ENCODE measurements at places on chromosomes 5 and 9.

- no peak for DNase-seq
Observed at GRCh38 chr5:73135429-73136054, 15.2 kb downstream of the TMEM171 start.

DNA sequence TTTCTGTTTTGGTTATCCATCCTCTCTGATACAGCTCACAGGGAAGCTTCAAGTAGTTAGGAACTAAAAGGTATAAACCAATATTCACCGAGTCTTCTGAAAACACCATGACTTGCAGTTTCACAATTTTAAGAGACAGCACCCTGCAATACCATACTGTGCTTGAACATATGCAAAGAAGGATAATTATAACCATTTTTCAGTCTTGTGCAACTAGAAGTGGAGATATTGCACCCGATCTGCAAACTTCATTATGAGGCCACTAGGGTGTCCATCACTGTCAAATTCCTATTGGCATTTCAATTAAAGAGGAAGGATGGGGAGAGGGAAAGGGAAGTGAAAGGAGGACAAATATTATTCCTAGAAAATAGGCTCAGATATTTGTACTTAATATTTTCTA is 32.4 kb upstream of the CEP120 start:
- no peak for DNase-seq

- DNase-seq: no peak
Observed at GRCh38 chr9:87909310-87910041, 8.3 kb upstream of the SPATA31C1 start.

- DNase-seq: no peak
Observed at GRCh38 chr5:79330071-79330470, 94.1 kb downstream of the JMY start.

- no peak for DNase-seq
Observed at GRCh38 chr9:88930716-88931115, 60.6 kb upstream of the S1PR3 start.

GRCh38 chr5:143055596-143056338 is 285.6 kb downstream of the ARHGAP26 start:
- DNase-seq: no peak

DNA sequence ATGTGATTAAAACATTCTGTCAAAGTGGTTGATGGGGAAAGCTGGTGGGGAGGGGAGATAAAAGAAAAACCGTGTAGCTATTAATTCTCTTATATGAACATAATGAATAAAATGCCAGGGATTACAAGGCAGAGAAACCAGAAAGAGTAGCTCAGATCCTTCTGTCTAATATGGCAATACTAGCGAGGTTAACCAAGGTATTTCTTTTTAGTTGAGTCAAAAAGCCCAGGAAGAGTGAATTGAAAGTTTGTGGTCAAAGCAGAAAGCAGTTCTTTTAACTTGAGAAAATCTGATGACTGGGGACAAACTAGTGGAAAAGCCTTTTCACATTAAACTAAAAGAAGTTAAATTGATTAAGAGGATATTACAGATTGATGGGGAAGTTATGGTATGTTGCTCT is 76.0 kb downstream of the ERBIN start:
- DNase-seq: no peak

- no peak for DNase-seq
Observed at GRCh38 chr5:56638061-56638621, 177.2 kb upstream of the MAP3K1 start.

GRCh38 chr5:62127098-62127736 is 178.8 kb upstream of the KIF2A start:
- DNase-seq: no peak

DNA sequence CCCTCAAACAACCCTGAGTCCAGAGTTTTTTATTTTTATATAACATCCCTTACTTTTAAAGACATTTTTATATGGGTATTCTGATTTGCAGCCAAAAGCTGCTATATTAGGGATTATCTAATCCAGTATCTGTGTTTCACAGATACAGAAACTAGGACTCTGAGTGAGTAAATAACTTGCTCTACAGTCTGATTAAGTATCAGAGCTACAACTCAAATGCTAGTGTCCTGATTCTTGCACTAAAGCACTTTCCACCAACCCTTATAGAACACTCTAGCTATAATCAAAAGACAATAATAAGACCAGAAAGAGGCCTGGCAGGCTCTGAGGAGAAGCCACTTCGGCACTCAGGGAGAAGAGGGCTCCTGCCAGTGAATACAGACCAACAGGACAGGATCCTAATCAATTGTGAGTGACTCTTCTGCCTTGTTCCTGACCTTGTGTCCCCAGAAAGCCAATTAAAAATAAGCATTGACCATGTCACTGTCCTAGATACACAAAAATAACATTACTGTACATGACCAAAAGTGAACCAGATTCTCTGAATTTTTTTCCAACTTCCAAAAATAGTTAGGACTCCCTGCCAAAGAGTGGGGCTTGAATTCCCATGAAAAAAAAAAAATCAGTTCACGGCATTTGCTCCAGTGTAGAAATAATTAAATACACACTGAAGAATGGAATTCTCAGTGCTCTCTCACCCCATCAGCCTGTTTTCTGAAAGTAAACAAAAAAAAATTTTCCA is 63.6 kb upstream of the MAP3K1 start:
- no peak for DNase-seq

DNA sequence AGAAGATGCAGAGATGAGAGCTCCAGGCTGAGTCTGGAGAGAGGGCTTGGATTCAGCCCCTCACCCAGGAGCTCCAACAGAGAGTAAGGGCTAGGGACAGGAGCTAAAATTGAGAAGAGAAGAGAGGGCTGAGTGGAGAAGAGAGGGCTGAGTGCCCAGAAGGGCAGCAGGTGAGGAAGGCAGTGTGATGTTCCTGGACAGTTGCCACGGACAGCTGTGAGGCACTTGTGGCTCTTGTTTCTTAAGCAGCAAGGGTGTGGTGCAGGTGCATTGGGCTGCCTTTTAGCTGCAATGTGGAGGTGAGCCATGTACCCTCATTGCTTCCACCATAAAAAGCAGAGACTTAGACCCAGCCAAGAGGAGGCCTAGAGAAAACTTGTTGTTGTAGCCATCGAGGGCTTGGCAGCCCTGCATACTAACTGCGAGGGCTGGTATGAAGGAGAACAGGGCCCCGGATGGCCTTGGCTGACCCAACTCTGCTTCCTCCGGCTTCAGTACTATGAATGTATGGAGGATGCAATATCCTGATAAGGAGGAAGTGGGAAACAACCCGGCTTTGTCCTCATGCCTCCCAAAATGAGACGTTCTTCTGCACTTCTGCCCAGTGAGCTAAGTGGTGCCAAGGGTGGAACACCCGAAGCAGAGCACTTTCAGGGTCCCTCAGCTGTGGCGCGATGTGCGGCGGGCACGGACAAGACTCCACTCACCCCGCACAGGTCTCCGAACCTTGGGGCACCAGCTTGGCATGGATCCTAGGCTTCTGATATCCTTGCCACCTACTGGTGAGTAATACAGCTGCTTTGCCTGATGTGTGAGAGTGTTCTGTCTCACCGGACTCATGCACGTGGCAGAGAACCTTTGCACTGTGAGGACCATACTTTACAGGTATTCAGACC is 65.2 kb downstream of the LRRC70 start:
- no peak for DNase-seq

- no peak for DNase-seq
Observed at GRCh38 chr9:127700594-127701255, 6.1 kb upstream of the CFAP157 start.

DNA sequence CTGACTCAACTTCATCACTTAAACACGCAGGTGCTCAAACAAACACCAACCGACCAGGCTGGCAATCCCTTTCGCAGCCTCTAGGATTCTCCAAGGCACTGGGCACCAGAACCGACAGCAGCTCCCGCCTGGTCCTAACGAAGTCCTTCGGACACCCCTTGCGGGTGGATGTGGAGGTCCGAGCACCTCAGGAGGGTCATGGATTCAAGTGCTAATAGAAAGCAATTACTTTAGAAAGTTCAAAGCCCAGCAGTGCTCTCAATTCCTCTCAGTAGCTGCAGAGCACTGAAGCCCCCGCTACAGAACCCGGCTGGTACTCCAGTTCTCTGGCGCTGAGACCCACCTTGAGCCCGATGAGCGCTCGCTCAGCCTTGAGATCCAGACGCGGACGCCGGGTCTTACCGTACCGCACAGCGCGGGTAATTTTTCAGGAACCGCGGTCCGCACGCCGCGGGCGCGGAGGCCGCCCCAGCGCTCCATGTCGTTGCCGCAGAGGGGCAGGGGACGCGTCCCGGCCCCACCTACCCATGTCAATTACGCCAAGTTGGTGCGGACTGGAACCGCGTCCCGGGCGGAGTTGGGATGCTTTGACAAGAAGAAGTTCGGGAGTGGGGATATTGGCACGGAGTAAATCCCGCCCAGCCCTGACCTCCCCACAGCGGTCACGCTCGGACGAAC is 638 bp downstream of the MARCHF3 start:
- DNase-seq: peak; percentile 57

DNA sequence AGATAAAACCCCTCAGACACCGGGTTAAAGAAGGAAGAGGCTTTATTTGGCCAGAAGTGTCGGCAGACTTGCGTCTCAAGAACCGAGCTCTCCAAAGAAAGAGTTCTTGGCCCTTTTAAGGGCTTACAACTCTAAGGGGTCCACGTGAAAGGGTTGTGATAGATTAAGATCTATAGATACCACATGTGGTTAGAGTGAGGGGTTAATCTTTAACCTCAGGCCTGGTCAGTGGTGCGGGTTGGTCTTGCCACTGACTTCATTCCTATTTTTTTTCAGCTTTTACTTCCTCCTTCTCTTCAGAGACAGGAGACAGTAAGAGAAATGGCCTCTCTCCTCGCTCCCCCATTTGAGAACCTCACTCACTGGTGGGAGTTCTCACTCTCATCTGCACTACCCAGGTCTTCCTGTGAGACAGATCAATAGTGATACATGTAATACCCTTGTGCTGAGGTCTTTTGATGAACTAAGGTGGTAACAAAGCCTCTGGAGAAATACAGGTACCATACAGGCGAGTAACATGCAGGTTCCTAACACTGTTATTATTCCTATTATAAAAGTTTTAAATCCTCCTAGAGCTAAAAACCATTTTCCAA is 52.4 kb upstream of the COX7C start:
- no peak for DNase-seq

DNA sequence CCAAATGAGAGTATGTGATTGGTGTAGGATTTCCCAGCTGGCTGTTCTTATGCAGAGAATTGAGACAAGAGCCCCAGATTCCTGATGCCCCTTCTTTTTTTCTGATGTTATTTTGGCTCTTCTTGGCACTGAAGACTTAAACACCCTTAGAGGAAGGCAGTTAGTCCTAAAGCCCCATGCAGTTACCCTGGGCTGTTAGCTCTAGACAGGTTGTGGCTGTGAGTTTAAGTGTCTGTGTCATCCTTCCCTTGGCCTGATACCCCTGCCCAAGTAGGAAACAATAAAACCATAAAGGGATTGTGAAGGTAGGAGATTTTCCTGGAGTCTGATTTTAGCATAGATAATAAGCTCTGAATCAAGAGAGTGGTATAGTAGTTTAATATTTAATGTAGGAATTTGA is 13.2 kb downstream of the TNPO1 start:
- DNase-seq: no peak

GRCh38 chr5:137672001-137672400 is 63.9 kb downstream of the KLHL3 start:
- no peak for DNase-seq

DNA sequence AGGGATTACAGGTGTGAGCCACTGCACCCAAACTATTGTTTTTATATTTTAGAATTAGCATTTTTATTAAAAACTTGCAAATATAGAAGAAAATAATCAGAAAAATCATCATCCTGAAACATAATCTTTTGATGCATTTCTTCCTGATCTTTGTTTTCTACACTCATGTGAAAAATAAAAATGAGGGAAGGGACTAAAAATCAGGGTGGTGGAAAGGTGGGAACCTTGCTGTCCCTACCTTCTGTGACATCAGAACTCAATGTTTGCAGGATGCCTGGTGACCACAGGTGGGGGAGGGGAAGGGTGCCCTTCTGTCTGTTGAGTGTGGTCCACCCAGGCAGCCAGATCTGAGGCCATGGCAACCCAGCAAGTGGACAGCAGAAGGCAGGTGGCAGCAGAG is at the start of gene SMIM23:
Gene SMIM23, plus strand, starts transcription at position 301 of the 400 bp plus-strand sequence. Its CDS starts 55 bp downstream, at position 356.
- DNase-seq: no peak

- no peak for DNase-seq
Observed at GRCh38 chr5:139683295-139684271, 35.4 kb downstream of the CXXC5 start.

- DNase-seq: no peak
Observed at GRCh38 chr9:87556039-87556438, 58.4 kb downstream of the DAPK1 start.

GRCh38 chr5:35626108-35626507 is 8.4 kb downstream of the SPEF2 start:
- DNase-seq: no peak

GRCh38 chr5:36298552-36298951 is 3.1 kb downstream of the RANBP3L start:
- no peak for DNase-seq

- DNase-seq: no peak
Observed at GRCh38 chr9:96395964-96396363, 12.5 kb upstream of the SLC35D2 start.

DNA sequence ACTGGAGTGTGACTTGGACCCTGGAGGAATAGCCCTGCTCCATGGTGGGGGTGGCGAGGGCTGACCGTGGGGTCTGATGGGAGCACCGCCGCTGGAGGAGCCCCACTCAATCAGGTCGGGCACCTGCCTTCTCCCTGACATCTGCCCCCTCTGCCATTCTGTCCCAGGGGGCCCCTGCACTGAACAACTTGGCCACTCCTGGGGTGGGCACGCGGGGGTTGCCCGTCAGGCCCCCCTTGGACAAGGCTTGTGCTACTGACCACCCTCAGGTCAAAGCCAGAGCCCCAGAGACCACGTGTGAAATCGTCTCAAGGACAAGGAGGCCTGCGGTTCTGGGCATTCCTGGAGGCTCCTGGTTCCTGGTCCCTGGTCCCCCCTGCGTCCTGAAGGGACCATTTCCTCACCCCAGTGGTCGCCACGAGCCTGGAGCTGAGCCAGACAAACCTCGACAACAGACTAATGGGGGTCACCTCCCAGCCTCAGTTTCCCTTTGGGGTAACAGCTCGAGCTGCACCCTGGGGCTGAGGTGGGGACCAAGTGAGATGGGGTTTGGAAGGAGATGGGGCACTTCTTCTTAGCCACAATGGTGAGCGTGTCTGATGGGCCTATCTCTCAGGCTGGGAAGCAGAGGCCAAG is 73.4 kb upstream of the RNU6ATAC start:
- no peak for DNase-seq

GRCh38 chr5:145497052-145497451 is 338.1 kb downstream of the PRELID2 start:
- no peak for DNase-seq

DNA sequence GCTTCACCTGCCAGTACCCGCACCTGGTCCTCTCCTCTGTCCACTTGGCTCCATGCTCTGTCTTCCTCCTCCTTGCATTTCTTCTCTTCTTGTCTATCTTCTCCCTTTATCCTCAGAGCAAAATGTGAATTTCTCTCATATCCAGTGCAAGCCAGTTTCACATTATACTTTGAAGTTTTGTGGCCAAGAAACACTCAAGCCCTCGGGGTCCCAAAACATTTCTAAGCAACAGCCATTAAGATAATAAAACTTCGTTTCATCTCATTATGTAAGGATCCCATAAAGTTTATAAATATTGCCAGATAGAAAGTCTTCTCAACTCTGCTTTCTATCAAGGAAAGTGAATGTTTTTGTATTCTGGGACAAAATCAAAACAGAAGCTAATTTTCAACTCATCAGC is 178.8 kb downstream of the SNX18 start:
- DNase-seq: no peak
